ENCODE measurements at places on chromosomes 6 and 20. TPM values are rescaled to one million over a fixed set of nuclear protein-coding genes. Genes with fewer than 3 reads are reported as not detected.

DNA sequence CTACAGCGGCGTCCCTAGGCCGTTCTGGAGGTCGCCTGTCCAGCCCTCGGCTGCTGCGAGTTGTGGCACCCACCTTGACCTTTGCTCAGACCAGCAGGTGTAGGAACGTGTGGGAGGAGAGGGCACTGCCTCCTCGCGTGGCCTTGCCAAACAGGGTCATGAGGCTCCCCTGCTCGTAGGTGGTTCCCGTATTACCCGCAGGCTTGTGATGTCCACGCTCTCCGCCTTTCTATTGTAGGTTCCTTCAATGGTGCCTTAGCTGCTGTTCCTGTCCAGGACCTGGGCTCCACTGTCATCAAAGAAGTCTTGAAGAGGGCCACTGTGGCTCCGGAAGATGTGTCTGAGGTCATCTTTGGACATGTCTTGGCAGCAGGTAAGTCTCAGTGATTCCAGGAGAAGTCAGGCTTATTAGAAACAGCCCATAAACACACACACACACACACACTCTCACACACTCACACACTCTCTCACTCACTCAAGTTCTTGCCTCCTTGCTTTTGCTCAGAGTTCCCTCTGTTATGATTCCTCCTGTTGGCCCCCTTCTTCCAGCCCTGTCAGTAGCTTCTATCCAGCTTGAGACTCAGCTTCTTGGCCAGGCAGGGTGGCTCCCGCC lies 942 bp downstream of the ACAT2 start:
- peaks cover 9% of the 10 kb centered on the region for H3K36me3 ChIP-seq
- no peak for DNase-seq
- peak overlapping the region; percentile 65 for H3K27ac ChIP-seq
- peaks cover 23% of the 10 kb centered on the region for H3K4me1 ChIP-seq

- no peak overlapping the region for H3K4me3 ChIP-seq
- H3K27me3 ChIP-seq, result no peaks in the 10 kb centered on the region
- no peak for DNase-seq
- H3K27ac ChIP-seq, result peak overlapping the region; percentile 92
Measured at GRCh38 chr6:129314575-129314974, 395.4 kb downstream of the ARHGAP18 start.

DNA sequence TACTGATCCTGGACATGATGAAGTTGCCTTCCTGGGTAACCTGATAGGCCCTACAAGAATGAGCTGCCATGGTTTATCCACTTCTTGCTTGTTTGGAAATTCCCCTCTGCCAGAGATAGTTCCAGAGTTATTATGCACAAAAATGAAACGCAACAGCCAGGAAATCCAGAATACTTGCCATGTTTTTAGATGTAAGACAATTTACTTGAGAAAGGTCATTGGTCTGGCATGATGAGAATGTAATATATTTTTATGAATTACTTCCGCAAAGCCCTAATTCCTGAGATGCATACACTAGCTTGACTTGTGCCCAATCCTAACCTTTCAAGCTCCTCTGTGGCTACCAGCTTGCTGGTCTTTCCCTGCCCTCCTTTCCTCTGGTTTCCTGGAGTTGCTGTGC lies 27.9 kb upstream of the NT5E start:
- H3K27ac ChIP-seq, result no peak overlapping the region
- DNase-seq, result no peak
- H3K4me1 ChIP-seq, result no peaks in the 10 kb centered on the region
- H3K27me3 ChIP-seq, result no peaks in the 10 kb centered on the region
- H3K36me3 ChIP-seq, result no peaks in the 10 kb centered on the region

The XKR7 gene
- 6.2 TPM for total RNA-seq

- H3K4me3 ChIP-seq, result no peak overlapping the region
- H3K27ac ChIP-seq, result no peak overlapping the region
- 0 out of 2 replicates have a peak, but pooled peaks cover 4% of the 10 kb centered on the region for H3K4me1 ChIP-seq
- H3K36me3 ChIP-seq, result no peaks in the 10 kb centered on the region
- no peak for DNase-seq
- no peaks in the 10 kb centered on the region for H3K27me3 ChIP-seq
Measured at GRCh38 chr6:163841733-163842132, 427.2 kb downstream of the QKI start.

DNA sequence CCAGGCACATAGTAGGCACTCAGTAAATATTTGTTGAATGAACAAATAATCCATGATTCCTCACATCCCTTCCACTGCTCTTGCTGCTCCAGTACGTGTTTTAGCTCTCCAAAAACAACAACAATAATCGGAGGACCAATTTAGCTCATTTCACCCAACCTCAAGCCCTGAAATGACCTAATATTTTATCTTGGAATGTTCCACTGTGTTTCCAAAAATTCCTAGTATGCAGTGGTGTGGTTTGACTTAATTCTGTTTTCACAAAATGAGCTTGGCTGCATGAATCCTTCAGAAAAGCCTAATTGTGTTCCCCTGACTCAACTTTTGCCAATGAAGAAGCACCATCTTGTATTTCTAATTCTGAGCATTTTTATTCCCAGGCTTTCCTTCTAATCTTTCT lies 168.0 kb upstream of the PHACTR1 start:
- no peaks in the 10 kb centered on the region for H3K27me3 ChIP-seq
- H3K4me3 ChIP-seq, result no peak overlapping the region
- H3K27ac ChIP-seq, result no peak overlapping the region
- H3K4me1 ChIP-seq, result no peaks in the 10 kb centered on the region

The STK4 gene
- 50.2 TPM for total RNA-seq

DNA sequence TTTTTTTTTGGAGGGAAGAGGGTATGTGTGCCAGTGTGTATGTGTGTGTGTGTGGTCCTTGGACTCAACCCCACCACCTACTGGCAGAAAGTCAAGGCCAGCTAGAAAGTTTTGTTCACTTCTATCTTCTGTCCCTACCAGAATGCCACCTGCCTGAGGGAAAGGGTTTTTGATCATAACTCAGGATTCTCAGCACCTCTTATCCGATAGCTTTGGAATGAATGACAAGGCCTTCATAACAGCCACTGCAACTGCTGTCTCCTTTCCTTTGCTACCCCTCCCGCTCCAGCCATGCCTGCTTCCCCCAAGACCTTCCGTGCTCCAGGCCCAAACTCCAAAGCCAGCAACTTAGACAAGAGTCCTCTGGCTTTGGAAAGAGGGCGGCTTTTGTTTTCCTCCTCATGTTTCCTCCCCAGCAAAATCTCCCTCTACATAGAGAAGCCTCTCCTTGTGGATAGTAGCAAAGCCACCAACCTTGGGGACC lies 18.7 kb downstream of the BTN3A1 start:
- no peaks in the 10 kb centered on the region for H3K27me3 ChIP-seq
- H3K36me3 ChIP-seq, result no peaks in the 10 kb centered on the region
- peaks cover 5% of the 10 kb centered on the region for H3K4me1 ChIP-seq
- peak overlapping the region; percentile 90 for H3K27ac ChIP-seq
- H3K4me3 ChIP-seq, result peak overlapping the region; percentile 72

DNA sequence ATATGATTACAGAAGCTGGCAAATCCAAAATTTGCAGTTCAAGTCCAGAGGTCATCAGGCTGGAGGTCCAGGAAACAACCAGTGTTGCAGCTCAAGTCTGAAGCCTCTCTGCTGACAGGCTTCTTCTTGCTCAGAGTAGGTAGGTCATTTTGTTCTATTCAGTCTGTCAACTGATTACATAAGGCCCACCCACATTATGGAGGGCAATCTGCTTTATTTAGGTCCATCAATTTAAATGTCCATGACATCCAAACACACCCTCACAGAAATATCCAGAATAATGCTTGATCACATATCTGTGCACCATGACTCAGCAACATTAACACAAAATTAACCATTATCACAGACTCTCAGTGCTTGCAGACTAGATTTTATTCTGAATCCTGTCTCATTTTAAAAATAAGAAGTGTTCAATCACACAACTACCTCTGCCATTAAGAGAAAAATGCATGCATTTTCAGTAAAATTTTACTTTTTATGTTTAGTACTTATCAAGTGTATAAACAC lies 759.2 kb upstream of the ADGRB3 start:
- H3K4me3 ChIP-seq, result no peak overlapping the region
- no peak overlapping the region for H3K27ac ChIP-seq
- H3K27me3 ChIP-seq, result no peaks in the 10 kb centered on the region
- DNase-seq, result no peak

DNA sequence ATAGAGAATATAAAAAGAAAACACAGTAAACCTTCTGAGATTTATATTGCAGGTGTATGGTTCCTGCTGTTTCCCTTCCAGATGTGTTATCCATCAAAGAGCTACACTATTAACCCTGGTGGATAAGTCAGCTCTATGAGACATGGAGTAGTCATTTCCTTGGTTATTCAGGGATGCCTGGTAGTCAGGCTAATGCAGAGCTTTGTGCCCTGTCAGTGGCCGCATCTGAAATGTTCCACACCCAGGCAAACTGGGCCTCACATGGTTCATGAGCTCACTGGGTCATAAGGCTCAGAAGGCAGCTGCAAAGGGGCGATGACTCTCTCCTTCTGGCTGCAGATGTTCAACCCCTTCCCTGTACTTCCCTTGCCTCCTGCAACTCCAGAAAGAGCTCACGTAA lies 473.6 kb downstream of the EPHA7 start:
- H3K4me1 ChIP-seq, result no peaks in the 10 kb centered on the region
- no peak overlapping the region for H3K4me3 ChIP-seq

DNA sequence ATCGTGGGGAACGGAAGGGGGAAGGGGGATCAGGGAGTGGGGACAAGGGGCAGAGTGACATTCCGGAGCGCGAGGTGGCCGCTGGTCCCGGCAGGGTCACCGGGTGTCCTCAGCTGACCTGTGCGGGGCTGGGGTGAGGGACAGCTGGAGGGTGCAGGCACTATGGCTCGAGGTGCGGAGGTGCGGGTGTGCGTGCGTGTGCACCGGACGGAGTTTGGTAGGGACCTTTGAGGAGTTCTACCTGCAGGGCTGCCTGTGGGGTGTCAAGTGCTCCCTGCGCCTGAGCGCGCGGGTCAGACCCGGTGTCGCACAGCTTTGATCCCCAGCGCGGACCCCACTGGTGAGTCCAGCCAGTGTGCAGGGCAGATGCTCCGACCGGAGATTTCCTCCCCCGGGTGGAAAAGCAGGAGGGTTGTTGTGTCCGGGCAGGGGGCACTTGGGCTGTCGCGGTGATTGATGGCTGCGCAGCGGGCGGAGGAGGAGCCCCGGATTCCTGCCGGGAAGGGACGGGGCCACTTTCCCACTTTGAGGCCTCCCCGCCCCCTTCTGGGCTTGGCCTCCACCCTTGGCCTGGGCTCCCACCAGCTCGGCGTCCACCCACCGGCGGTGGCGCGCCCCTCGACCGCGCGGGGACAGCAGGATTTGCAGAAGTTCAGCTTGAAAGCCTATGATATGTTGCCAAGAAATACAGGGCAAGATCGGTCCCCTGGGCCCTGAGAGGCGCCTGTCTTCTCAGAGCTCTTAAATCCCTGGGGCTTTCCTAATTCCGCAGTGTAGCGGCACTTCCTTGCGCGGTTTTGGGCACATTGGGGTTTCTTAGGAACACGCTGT lies 658 bp downstream of the RIN2 start:
- H3K27ac ChIP-seq, result peak overlapping the region; percentile 93
- H3K27me3 ChIP-seq, result no peaks in the 10 kb centered on the region
- peaks cover 23% of the 10 kb centered on the region for H3K4me1 ChIP-seq
- no peaks in the 10 kb centered on the region for H3K36me3 ChIP-seq
- no peak for DNase-seq

- H3K27me3 ChIP-seq, result no peaks in the 10 kb centered on the region
- H3K36me3 ChIP-seq, result no peaks in the 10 kb centered on the region
- H3K4me1 ChIP-seq, result no peaks in the 10 kb centered on the region
- no peak overlapping the region for H3K4me3 ChIP-seq
- no peak overlapping the region for H3K27ac ChIP-seq
Measured at GRCh38 chr6:147081076-147081609, 123.1 kb upstream of the STXBP5 start.

DNA sequence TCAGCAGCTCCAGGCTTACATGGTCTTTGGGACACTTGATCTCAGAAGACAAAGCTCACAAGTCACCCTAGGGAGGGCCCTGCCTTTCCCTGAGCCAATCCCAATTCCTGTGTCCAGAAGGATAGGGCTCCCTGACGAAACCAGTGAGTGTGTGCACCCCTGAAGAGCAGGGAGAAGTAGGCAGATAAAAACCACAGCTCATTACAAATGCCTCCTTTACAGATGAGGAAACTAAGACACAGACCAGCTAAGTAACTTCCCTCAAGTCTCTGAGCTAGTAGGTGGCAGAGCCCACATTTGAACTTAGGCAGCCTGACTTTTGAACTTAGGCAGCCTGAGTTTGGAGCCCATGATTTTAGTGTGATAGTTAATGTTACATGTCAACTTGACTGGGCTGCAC lies 6.7 kb upstream of the ZFAND3 start:
- no peak overlapping the region for H3K27ac ChIP-seq
- H3K36me3 ChIP-seq, result no peaks in the 10 kb centered on the region
- H3K4me1 ChIP-seq, result peaks cover 3% of the 10 kb centered on the region
- H3K4me3 ChIP-seq, result no peak overlapping the region

The AVP gene
- not detected for total RNA-seq

DNA sequence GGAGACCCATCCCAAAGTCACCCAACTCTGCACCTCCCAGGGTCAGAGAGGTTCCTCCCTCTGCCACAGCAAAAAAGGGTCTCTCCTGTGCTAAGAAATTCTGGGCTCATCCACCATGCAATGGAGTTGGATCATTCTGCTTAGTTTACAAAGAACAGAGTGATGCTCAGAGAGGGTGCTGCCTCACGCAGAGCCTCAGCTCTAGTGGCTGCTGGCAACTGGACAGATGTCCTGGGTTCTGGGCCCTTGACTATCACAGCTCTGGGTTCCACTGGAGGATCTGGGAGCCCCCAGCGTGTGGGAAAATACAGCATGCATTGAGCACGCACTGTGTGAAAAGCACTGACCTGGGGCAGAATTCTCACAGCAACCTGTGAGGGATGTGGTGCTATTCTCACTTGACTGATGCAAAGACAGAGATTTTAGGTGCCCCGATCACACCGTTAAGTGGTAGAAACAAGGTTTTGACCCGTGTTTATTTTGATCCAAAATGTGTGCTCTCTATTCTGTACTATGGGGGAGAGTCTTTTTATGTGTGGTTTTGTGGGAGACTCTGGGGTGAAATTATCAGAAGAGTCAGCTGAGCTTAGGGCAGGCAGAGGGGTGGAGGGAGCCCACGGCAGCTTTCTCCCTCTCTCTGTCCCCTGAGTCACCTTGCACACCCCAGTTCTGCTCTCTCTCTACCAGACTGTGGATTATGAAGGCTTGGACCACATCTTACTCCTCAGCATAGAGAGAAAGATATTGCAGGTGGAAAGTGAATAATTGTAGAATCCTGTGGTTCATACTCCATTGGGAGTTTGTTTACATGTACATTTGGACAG lies 19.9 kb downstream of the TREML4 start:
- no peak overlapping the region for H3K27ac ChIP-seq
- no peaks in the 10 kb centered on the region for H3K4me1 ChIP-seq
- H3K36me3 ChIP-seq, result no peaks in the 10 kb centered on the region
- no peak for DNase-seq
- H3K4me3 ChIP-seq, result no peak overlapping the region

The FBXO30 gene
- 9.5 TPM for total RNA-seq

DNA sequence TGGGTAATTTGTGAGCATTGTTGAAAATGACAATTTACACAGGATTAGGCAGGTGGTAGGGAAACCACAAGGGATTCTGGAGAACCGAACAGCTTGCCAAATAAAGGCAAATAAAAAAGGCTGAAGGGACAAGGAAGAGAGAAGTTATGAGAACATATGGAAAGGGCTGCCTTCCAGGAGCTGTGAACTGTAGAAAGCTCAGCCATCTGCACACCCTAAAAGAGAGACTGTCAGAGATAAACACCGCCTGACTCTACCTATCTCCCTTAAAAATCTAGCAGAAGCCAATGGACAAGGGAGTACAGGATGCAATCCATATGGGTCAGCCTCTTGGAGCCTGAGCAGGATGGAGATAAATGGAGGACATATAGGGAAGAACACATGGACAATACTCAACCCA lies 12.7 kb upstream of the SLC17A1 start:
- no peaks in the 10 kb centered on the region for H3K36me3 ChIP-seq
- H3K27me3 ChIP-seq, result no peaks in the 10 kb centered on the region
- no peak overlapping the region for H3K27ac ChIP-seq
- no peak overlapping the region for H3K4me3 ChIP-seq
